Hematopoietic multipotent progenitor cell (in vitro differentiated cells): ENCODE measurements at places on chromosomes 4 and X.

GRCh38 chrX:103211012-103211715 lies 3.7 kb upstream of the BEX4 start:
- no peak for DNase-seq

DNA sequence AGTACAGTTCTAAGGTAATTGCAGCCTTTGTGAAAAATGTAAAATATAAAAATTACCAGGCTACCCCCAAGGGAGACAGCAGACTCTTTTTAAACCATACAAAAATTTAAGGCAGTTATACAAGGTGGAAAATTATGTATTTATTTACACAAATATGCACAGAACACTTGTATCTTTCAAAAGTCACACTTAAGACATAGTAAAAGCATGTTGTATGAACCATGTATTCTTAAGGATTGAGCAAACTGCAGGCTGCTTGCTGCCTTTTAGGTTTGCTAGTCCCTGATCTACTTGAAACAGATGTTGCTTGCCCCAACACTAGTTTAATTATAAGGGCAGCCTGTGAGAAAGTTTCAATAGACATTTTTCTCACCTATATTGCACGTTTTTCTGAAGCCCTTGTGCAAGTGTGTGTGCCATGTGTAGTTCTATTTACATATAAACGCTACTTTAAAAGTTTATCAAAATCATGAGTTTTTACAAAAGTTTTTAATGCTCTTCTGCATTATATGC lies 72.8 kb downstream of the PRSS12 start:
- no peak for DNase-seq

GRCh38 chrX:3271183-3271833 lies 75.1 kb downstream of the MXRA5 start:
- DNase-seq = no peak

GRCh38 chr4:184310171-184310567 lies 92.5 kb upstream of the ENPP6 start:
- no peak for DNase-seq

- no peak for DNase-seq
These were observed 55.4 kb downstream of the ZFX start for GRCh38 chrX:24204958-24205357.

DNA sequence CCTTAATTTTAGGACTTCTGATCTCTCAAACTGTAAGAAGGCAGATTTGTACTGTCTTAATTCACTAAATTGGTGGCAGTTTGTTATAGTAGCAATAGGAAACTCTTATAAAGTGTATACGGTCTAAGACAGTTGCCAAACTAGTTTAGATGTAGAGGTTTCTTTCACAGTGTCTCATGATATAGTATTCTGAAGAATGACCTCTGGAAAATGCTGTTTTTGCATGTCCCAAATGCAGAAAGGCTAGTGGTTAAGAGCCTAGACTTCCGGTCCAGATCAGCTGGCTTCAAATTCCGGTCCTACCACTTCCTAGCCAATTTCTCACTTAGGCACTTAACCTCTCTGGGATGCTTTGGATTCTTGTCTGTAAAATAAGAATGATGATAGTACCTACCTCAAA lies 538.5 kb downstream of the CENPC start:
- DNase-seq = no peak

DNA sequence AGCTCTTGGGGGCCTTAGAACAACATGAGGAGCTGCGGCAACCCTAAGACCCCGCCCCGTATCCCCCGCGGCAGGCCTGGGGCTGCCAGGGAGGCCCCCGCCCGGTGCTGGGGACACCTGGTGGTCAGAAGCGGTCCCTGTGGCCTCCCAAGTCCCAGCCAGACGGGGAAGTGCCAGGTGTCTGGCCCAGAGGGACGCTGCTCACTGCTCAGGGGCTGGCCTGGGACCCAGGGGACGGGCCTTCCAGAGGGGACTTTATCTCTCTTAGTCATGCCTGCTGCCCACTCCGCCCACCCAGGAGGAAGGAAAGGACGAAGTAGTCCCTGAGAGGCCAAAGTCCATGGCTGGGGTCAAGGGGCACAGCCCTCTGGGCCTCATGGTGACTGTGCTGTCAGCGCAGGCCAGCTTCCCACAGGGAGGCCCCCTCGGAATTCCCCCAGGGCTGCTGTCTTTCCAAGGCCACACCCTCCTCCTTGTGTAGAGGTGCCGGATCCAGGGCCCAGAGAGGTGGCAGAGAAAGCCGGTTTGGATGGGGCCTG lies 31.0 kb upstream of the HTRA3 start:
- no peak for DNase-seq

DNA sequence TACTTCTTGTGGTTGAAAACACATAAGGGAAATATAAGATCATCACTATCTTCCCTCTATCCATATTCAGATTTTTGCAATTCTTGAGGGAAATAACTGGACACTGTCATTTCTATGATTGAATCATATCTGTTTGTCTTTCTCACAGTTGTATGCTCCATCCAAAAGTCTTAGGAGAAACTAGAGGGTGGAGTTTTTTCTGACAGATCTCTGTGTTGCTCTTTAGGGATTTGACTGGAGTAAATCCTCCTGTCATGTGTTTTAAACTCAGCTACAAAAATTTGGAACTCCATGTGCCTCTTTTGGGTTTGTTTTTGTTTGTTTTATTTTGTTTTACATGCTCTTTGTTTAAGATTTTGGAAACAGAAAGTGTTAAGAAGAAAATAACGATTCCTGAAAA lies 136.5 kb downstream of the SPATA18 start:
- no peak for DNase-seq

DNA sequence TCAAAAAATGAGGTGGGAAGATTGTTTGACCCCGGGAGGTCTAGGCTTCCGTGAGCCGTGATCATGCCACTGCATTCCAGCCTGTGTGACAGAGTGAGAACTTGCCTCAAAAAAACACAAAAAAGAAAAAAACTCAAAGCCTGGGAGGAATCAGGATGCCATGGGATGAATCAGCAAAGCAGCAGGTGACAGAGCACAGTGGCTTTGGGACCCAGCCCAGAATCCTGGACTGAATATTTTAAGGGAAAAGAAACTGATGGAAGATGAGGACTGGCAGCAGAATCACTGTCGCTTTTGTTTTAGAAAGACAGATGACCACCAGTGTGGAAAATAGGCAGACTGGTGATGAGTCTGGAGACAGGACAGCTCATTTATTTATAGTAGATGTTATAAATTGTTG lies 16.6 kb downstream of the S100G start:
- no peak for DNase-seq

- DNase-seq = no peak
These were observed 453.4 kb upstream of the MAGEB2 start for GRCh38 chrX:29762006-29762405.

- no peak for DNase-seq
These were observed 64.8 kb downstream of the KIF4A start for GRCh38 chrX:70354716-70355115.

DNA sequence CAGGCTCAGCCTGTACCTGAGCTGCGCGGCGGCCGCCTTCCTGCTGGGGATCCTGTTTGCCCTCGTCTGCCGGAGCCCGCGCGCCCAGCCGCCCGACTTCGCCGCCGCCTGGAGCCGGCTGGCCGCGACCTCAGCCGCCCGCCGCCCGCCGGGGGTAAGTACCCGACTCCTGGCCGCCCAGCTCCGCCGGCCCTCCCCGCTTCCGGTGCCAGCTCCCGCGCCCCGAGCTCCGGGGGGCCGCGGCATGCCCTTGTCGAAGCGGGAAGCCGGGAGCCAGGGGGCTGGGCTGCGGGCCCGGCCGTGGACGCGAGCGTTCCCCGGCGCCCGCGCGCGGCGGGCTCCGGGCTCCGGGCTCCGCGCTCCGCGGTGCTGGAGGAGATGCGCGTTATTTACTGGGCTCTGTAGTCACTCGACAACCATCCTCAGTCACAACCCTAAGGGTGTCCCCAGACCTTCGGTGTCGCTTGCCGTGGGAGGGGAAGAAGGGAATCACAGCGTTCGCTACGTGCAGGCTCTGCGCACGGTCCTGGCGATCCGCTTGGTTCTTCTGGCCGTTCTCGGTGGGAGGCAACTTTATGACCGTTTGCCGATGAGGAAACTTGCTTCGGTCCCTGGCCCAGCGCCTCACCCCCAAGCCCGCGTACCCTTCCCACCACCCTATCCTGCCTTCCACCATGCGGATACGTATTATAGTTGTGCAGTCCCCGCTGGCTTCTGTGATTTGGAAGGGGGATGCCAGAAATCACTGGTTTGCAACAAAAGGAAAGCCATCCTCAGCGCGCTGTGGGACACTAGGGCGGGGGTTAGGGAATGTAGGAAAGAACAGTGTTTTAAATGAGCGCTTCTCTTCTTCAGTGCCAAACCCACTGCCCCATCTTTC lies 944 bp downstream of the SNX25 start:
- DNase-seq = peak; percentile 26

DNA sequence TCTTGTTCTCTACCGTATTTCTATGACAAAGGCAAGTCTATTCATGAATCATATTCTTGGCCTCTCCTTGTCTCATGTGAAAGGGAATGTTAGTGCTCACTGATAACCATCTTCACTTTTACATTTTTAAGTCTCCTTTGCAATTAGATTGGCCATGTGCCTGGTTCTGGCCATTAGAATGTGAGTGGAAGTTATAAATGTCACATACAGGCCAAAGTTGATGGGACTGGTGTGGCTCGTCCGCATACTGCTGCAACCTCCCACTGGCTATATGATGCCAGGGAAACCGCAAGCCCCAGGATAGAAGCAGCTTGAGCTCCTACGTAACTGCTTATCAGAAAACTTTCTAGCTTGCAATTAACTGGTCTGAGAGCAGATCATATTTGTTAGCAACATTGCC lies 86.1 kb downstream of the MAGEC1 start:
- DNase-seq = no peak
